Pericardium fibroblast (primary cell): ENCODE measurements at places on chromosomes 5 and 9. TPM values are rescaled to one million over a fixed set of nuclear protein-coding genes. Genes with fewer than 3 reads are reported as not detected.

SETD9 gene
- 10.0 and 16.7 TPM in 2 replicates for total RNA-seq

ZNF367 gene
- total RNA-seq: 0.12 and 0.34 TPM in 2 replicates

FGFR4 gene
- total RNA-seq: 1.2 and 5.4 TPM in 2 replicates

TRMO gene
- 6.4 and 11.2 TPM in 2 replicates for total RNA-seq

CORO2A gene
- 0.09 and 1.6 TPM in 2 replicates for total RNA-seq

SPATA31E1 gene
- not detected in 2 replicates for total RNA-seq

TAF1L gene
- not detected in 2 replicates for total RNA-seq

NPR3 gene
- 10.3 and 35.3 TPM in 2 replicates for total RNA-seq

PTGDS gene
- total RNA-seq: 304 and 428 TPM in 2 replicates
